Adipocyte (in vitro differentiated cells): ENCODE measurements at places on chromosomes 7 and 10.
A peak's percentile ranks its signal among the peaks of the same experiment; 100 is the strongest.

DNA sequence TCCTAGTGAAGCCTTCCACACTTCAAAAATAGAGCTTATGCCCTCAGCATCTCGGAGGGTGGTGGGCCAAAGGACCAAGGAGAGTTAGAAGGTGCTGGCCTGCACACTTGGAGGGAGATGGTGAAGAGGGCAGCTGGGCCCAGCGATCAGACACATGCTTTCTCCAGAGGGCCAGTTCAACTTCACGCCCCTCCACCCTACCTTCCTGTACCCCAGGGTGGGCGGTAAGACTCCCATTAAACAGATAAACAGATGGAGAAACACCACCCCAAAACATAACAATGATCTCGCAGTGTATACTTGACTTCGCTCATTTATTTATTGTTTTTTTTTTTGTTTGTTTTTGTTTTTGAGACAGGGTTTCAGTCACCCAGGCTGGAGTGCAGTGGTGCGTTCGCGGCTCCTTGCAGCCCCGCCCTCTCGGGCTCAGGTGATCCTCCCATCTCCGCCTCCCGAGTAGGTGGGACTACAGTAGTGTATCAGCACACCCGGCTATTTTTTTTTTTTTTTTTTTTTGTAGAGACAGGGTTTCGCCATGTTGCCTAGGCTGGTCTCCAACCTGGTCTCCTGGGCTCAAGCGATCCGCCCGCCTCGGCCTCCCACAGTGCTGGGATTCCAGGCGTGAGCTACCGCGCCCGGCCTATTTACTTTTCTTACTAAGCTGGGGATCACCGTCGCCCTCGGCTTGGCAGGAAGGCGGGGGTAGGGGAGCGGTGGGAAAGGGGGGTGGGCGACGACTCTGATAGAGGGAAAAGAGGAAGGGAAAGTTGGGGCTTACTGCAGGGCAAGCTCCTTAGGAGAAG, 1.8 kb downstream of the C10orf95 start:
- DNase-seq, result peak; percentile 31

GRCh38 chr7:35512716-35513115, 182.2 kb downstream of the HERPUD2 start:
- no peak for DNase-seq

GRCh38 chr10:33937036-33937730, 602.7 kb upstream of the NRP1 start:
- DNase-seq, result no peak

DNA sequence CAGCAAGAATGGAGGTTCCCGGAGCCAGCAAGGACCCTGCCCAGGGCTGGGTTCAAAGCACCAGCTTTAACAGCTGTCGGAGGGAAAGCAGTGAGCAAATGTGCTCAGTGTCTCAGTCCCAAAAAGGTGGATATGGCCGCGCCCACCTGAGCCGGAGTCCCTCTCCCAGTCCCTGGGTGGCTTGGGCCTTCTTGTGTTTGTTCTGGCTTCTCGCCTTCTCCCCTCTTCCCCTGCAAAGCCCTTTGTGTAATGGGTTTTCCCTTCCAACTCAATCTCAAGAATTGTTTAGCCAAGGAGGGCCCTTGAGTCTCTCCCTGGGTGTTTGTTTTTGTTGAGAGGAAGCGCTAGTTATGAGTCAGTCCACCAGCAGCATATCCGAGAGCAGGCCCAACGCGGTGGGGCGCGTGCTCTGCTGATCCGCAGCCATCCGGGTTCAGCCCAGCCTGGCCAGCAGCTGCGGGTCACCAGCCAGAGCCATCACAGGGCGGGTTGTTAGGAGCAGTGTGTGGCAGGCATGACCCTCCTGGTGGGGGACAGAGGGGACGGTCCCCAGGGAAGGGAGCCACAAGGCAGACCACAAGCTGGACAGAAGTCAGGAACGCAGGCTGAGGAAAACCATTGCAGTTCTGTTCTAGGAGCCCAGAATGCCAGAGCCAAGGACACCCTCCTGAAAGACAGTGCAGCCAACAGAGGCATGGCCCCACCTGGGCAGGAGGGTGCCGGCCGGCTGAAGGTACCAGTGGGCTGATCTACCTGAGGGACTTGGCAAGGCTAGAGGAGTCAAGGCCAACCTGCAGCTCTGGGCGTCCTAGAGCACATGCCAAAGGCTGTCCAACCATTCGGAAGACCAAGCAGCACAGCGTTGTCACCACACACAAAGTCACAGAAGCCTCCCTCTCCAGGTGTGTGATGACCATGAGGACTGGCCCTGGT, 21.3 kb downstream of the CALML3 start:
- no peak for DNase-seq

GRCh38 chr10:97215619-97216260, 30.0 kb upstream of the SLIT1 start:
- no peak for DNase-seq
